ENCODE measurements at places on chromosomes 5 and 9.

DNA sequence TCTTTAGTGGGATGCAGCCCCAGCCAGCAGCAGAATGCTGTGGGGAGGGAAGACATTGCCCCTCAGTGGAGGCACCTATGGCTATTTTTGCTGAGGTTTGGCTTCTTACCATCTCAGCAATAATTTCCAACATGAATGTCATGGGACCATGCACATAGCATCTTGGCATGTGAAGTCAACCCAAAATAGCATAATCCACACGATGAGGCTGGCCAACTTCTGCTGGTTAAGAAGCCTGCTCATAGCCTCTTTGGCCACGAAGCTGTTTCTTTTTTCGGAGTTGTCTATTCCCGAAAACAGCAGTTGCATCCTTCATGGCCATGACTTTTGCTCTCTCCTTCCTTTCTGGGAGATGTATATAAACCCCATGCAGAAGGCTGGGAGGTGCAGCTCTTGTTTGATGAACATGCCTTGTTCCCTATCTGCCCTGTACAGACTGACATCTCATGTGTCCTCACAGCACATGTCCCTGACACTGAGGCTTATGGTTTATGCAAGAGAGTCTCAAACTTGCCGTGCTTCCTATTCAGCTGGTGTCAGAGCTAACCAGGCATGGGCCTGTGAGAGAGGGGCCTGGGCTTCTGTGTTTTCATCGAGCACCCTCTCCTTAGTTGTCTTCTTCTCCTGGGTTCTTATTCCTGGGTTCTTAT lies 45.3 kb downstream of the SYK start:
- DNase-seq: no peak

DNA sequence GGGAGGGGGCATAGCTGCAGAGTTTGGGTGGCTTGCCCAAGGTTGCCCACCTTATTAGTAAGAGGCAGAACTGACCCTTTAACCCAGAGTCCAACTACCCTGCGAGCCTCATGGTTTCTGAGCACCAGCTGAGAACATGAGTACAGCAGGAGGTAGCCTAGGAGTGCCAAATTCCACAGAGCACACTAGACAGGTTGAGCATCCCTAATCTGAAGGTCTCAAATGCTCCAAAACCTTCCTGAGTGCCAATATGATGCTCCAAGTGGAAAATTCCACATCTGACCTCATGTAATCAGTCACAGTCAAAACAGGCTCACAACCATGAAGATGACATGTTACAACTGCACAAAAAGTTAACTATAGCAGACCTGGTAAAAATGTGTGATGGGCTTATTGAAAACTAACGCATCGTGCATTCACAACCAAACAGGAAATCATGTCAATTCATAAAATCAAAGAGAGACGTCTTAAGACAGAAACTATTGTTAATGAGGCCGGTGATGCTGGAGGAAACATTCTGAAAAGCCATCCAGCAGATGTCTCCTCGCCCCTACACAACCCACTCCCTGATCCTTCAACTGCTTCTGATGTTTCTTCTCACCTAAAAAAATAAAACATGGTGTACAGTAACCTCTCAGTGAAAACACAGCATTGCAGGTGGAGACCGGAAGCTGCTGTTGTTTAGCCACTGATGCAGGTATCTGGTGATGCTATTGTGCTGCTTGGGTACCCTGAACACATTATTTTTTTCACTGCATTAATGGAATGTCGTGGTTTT lies 25.0 kb downstream of the PTCH1 start:
- no peak for DNase-seq

GRCh38 chr5:31106691-31107090 lies 86.8 kb upstream of the CDH6 start:
- no peak for DNase-seq

- DNase-seq: no peak
These were observed 8.8 kb upstream of the SCGB3A1 start for GRCh38 chr5:180599981-180600553.
